ENCODE measurements at places on chromosomes 7 and 10.

DNA sequence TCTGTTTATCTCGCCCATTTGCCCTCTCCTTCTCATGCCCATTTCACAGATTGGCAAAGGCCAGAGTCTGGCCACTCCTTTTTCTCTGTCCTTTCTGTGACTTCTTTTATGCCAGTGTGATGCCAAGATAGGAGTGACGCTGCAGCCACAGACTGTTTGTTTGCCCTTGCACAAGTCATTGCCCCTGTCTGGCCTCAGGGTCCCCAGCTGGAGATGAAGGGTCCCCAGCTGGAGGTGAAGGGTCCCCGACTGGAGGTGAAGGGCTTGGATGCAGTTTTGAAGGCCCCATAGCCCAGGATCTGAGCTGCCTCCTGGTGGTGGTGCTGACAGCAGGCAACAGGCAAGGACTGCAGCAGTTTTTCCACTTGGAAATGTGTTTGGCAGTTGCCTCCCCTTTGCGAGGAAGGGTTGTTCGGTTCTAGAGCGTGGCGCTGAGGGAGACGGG is 50.8 kb upstream of the SLC29A3 start:
- peak; percentile 66 for DNase-seq

DNA sequence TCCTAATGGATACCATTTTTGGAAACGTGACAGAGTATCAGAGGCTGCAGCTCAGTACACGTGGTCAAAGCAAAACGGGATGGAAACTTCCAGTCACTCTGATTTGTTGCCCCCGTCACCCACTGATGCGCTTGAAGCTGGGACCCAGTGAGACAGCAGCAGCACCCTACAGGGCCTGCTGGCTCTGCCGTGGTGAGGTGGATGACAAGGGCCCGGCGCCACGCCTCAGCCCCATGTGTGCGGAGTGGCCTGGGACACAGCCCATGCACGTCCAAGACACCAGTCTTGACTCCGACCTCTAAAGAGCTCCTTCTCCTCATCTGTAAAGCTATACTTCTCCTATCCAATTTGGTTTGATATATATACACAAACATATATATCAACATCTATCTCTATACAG is 39.0 kb downstream of the CLEC2L start:
- no peak for DNase-seq

DNA sequence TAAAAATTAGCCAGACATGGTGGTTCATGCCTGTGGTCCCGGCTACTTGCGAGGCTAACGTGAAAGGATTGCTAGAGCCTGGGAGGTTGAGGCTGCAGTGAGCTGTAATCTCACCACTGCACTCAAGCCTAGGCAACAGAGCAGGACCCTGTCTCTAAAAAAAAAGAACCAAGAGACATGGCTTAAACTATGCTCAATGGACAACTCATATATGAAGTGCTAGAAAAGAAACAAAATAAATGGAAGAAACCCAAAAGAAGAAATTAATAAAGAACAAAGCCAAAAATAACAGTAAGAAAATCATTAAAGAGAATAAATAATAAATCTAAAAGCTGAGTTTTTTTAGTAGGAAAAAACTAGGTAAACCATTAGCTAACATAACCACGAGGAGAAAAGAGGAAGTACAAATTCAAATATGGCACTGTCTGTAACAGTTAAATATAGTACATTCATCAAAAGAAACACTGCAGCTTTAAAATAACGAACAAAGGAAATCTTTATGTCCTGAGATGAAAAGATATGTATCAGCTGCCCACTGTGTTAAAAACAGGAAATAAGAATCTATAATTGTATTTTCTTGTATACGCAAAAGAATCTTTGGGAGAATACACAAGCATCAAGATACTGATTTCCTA is 48.7 kb downstream of the UPF2 start:
- DNase-seq, result no peak

DNA sequence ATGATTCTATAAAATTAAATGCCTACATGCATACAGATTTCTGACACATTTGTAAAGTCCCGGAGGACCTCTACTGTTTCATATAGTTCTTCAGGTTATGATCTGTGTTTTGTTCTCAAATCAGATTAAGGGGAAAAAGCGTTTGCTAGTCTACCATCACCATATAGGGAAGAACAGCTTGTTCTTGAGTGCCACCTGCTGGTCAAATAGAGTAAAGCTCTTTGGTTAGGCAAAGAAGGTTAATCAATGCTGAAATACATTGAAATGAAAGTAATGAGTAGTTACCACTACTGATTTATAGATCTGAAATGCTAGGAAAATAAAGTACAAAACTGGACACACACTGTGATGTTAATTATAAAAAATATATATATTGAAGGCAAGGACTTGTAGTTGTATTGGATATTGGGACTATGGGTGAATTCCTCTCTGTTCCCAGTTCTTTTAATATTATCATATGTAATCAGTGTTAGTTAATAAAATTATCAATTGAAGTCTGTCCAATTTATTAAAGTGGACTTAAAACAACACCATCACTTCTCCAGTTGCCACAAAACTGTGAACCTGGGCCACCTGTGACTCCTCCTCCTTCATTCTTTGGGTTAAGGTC is 72.6 kb upstream of the PDLIM1 start:
- DNase-seq, result peak; percentile 73

DNA sequence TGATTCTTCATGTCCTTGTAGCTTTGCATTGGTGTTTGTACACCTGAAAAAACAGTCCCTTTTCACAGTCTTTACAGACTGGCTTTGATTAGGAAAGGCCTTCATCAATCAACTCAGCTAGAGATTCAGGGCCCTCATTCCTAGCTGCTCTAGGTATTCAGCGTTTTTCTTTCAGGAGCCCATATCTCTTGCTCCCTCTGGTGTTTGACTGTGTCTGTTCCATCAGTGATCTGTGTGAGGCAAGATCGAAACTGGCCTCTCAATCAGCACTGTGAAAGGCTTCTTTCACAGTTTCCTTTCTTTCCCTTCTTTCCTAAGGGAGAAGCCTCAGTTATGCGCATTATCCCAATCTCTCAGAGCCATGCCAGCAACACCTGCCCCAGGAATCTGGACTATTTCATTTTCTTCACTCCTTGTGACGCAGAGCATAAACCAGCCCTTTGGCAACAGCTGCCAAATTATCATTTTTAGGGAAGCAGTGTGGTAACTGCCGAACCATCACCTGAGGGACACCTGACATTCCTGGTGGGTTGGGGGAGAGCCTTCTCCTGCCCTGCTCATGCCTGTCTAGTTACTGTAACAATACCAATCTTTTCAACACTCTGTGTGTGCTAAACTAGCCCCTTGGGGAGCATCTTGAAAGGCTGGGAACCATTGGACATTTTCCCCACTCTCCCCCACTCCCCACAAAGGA is 75.7 kb upstream of the CCDC71L start:
- peak; percentile 85 for DNase-seq

- peak; percentile 55 for DNase-seq
Observed at GRCh38 chr10:95818668-95819067, 62.7 kb downstream of the ENTPD1 start.
